H9 (cell line): ENCODE measurements at places on chromosomes 12 and 14. TPM values are rescaled to one million over a fixed set of nuclear protein-coding genes. Genes with fewer than 3 reads are reported as not detected.

- no peaks in the 10 kb centered on the region for H3K36me3 ChIP-seq
- no peaks in the 10 kb centered on the region for H3K27me3 ChIP-seq
- DNase-seq, result no peak
Measured at GRCh38 chr12:110677982-110678381, 10.9 kb downstream of the HVCN1 start.

DNA sequence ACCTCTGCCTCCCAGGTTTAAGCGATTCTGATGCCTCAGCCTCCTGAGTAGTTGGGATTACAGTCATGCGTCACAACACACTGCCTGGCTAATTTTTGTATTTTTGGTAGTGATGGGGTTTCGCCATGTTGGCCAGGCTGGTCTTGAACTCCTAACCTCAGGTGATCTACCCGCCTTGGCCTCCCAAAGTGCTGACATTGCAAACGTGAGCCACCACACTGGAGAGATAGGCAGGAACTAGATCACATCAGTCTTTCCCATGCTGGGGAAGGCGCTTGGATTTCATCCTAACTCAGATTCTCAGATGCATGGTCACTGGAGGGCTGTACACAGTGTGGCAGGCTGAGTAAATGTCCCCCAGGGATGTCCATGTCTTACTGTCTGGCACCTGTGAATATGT lies 18.0 kb upstream of the ORAI1 start:
- no peak for DNase-seq
- H3K4me3 ChIP-seq, result no peak overlapping the region
- H3K27ac ChIP-seq, result no peak overlapping the region
- peaks cover 5% of the 10 kb centered on the region for H3K36me3 ChIP-seq

DNA sequence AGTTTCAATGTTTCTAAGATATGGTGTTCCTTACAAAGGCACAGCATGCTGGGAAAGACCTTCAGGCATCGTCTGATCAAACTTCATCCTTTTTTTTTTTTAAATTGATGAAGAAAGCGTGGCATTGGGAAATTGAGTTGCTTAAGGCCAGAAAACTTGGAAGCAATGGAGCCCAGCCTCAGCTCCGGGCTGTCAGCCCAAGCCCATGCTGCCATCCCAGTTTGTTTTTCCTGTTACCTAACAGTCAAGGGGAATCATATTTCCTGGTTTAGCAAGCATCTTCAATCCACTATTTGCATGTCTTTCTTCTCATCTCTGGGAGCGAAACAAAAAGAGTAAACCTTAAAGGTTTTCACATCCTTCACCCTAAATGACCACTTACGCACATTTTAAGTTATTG lies 200.2 kb downstream of the CHST11 start:
- DNase-seq, result no peak
- H3K4me3 ChIP-seq, result no peak overlapping the region
- peaks cover 2% of the 10 kb centered on the region; the same call in 1 of the 2 replicates for H3K4me1 ChIP-seq
- H3K36me3 ChIP-seq, result no peaks in the 10 kb centered on the region

- no peak overlapping the region for H3K27ac ChIP-seq
- no peak for DNase-seq
- no peaks in the 10 kb centered on the region for H3K36me3 ChIP-seq
- H3K4me3 ChIP-seq, result no peak overlapping the region
Measured at GRCh38 chr14:97539411-97539795, 742.2 kb downstream of the VRK1 start.

DNA sequence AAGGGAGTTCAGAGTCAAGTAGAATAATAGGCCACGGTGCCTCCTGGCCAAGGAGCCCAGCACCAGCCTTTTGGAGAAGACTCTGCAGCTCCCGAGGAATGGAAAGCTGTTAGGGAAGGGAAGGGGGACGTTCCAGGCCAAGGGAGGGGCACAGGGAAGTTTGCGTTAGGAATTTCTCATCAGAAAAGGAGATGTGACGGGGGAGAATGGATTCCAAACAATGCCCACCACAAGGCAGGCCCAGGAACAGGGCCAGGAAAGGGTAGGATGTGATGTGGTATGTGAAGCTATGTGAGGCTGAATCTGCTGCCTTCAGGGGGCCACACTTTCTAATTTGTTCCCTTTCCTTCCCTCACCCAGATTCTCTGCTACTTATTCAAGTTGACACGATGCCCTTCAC lies 46.0 kb downstream of the DGLUCY start:
- H3K27me3 ChIP-seq, result no peaks in the 10 kb centered on the region
- peaks cover 38% of the 10 kb centered on the region for H3K36me3 ChIP-seq
- no peak overlapping the region for H3K27ac ChIP-seq
- H3K4me1 ChIP-seq, result no peaks in the 10 kb centered on the region
- no peak for DNase-seq

DNA sequence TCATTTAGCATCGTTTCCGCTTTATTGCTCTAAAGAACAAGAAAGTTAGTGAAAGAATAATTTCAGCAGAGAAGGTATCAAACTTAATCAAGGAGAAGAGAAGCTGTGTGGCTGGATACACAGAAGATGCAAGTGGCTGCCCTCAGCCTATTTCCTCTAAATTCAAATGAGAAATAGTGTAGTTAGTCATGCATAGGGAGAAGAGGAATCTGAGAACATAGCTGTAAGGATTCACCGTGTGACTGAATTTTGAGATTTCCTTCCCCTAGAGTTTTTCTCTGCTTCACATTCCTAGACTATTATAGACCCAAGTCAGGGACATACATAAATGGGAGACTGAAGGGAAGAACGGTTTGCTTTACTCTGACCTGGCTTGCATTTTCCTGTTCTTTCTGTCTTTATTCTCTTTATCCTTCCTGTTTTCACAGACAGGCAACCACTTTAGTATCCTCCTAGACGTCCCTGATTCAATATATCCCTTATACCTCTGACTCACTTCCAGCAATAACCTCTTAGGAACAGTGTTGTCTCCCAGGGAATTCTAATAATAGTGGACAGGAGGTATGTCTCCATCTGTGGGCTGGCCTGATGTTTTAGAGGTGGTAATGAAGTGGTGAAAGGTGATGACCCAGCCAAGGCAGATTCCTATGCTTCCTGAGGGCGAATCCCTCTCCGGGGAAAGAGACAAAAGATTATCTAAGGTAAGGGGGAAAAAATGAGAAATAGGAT lies 7.0 kb downstream of the RNASE10 start:
- H3K27me3 ChIP-seq, result no peaks in the 10 kb centered on the region
- peaks cover 3% of the 10 kb centered on the region; the same call in 1 of the 2 replicates for H3K4me1 ChIP-seq
- no peaks in the 10 kb centered on the region for H3K36me3 ChIP-seq
- no peak overlapping the region for H3K27ac ChIP-seq
- H3K4me3 ChIP-seq, result no peak overlapping the region
- DNase-seq, result no peak

The CCDC175 gene
- 0.09 TPM in 1 of 2 replicates, not detected in the other for total RNA-seq

The AMN gene
- total RNA-seq, result 1.9 and 2.2 TPM in 2 replicates

The TAS2R9 gene
- not detected in 2 replicates for total RNA-seq

DNA sequence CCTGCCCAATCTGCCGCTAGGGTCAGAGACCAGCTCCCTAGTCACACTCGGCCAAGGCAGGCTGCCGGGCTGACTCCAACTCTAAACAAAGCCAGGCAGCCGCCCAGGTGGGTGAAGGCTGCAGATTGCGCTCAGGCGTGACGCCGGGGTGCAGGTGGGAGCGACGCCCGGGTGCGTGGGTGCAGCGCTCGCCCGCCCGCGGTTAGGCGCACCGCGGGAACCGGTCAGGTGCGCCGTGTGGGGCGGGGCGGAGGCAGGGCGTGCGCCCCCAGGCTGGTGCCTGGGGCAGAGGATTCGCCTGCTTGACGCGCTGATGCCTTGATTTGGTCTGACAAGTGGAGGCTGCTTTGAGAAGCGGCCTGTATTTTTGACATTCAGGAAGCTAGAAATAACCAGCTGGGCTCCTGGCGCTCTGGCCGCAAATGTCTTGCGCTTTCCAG lies 126.7 kb upstream of the HIF1A start:
- no peaks in the 10 kb centered on the region for H3K4me1 ChIP-seq
- peak overlapping the region; percentile 71 for H3K4me3 ChIP-seq
- no peak overlapping the region for H3K27ac ChIP-seq
- DNase-seq, result peak; percentile 72
- H3K27me3 ChIP-seq, result no peaks in the 10 kb centered on the region
